Spinal cord (tissue), 10 donors: ENCODE measurements at places on chromosomes 5 and 9. TPM values are rescaled to one million over a fixed set of nuclear protein-coding genes. Genes with fewer than 3 reads are reported as not detected.
A peak's percentile ranks its signal among the peaks of the same experiment; 100 is the strongest.

- DNase-seq: no peak
Measured at GRCh38 chr9:83154087-83154736, 91.3 kb upstream of the RASEF start.

DNA sequence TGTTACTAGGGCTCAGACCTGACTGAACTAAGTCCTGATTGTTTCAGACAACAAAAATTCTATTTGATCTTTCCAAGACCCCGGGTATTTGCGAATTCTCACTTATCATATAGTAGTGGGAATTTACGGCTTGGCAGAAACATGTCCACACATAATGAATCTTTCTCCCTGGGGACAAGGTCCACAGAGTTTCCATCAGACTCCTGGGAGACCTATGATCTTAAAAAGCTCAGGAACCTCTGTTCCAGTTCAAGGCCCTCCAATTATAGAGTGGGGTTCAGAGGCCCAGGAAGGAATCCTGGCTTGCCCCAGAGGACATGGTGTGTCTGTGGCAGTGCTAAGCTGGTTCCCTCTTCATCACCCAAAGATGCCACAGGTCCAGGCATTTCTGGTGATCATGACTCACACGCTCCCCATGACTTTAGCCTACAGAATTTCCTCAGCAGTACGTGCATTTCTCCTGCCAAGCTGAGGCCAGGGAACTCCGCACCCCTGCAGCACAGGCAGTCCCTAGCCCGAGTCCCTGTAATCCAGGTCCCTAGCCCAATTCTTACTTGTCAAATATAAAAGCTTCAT lies 12.6 kb downstream of the RAPGEF1 start:
- no peak for DNase-seq

DNA sequence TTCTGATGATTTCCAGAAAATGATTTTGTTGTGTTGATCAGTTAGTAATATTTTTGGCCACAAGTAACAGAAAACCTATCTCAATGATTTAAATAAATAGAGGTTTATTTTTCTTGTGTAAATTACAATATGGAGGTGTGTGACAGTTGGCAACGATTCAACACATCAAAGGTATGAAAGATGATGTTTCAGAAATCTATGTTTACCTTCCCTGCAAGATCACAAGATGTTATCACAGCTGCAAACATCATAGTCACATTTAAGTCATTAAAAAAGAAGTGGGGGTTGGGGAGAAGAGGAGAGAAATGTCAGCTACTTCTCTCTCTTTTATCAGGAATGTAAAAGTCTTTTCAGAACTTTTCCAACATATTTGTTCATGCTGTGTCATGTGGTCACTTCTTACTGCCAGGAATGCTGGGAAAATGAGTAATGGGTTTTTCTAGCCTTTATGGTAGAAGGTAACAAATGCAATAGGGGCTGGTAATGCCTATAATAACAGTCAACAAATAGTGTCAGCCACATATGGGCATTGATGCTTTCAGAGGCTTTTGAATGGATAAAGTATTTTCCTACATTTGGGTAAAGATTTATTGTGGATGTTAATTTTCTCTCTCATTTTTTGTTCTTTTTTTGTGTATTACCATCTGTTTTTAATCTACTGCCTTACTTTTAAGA lies 742.7 kb downstream of the TLE1 start:
- DNase-seq: no peak

- no peak for DNase-seq
Measured at GRCh38 chr5:17619354-17619753, 9.2 kb downstream of the TAF11L12 start.

- DNase-seq: no peak
Measured at GRCh38 chr5:68381060-68381459, 165.5 kb downstream of the PIK3R1 start.

DNA sequence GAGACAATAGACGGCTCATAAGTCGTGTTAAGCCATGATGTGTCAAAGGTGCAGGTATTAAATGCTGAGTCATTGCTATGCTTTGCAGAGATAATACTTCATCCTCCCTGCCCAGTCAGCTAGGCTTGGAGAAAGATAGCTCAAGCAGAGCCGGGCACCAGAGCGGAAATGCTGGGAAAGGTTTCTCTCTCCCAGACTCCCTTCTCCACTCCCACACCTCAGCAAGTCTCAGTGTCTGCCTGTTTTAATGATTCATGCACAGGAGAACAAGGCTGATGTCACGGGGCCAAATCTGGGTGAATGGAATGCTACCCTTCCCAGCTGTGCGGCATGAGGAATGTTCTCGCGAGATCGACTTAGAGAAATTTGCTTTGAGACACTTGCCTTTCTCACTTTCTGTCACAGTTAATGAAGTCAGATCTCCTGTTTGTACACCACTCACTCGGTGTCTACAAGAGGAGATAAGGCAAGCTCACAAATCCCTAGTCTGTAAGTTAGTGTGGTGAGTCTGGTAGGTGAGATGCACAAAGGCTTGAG lies 204.4 kb downstream of the EFNA5 start:
- no peak for DNase-seq

DNA sequence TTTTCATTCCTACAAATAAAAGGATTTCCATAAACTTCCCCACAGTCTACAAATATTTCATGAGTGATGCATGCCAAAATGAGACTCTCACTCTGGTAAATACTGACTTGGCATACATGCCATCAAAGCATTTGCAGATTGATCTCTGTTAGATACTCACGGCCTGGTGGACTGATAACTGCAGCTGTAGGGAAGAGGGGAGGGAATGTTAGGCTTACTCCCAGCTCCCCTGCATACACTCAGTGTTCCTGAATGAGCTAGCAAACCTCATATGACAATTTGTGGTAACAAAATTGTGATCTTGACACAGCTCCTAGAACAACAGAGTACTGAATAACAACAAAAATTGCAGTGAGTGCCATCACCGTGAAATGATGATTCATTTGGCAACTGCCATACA lies 435.3 kb downstream of the NR2F1-AS1 start:
- DNase-seq: no peak

DNA sequence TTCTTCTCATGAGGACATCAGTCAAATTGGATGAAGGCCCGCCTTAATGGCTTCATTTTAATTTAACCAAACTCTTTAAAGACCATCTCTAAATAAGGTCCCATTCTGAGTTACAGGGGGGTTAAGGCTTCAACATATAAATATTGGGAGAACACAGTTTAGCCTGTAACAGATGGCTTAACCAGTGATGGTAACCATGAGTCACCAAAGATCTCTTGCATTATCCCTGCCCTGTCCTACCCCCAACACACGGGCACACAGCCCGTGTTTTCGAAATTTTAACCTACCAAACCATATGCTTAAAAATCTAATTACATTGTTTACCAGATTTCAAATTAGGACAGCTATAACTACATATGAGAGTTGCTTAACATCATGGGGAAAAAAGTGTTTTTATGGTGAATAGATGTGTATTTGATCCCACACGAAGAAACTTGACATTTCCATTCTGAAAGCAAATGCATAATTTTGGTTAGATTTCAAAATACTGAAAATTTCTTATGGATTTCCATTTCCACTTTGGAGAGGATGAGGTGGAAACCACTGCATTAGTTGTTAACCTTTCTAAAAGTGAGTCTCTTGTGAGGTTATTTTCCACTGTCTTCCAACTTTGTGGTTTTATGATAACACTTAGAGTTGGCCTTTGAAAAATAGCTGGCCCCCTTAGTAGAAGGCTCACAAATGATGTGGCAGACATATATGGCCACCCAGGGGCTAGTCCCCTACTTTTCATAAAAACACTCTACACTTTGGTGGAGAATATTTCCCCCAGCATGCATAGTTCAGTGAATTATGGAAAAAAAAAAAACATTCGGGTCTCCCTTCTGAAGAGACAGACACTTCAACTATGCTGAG lies 849.3 kb downstream of the TLE1 start:
- no peak for DNase-seq

DNA sequence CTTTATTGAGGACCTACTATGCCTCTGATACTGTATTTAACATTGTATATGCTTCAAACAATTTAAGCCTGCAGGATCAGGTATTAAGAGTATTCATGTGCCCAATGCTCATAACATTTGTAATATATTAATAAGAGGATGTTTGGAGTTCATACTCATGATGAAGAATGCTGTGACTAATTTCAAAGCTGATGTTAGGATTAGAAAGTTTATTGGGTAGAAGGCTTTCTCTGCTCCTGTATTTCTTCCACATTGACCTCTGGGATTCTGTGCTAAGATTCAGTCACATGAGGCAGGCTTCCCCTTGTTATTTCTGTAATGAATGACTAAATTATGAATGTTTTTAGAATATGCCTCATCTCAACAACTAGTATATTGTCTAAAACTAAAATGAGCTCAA lies 456.4 kb downstream of the NFIB start:
- no peak for DNase-seq

The CYSRT1 gene
- total RNA-seq: 0.94 TPM

DNA sequence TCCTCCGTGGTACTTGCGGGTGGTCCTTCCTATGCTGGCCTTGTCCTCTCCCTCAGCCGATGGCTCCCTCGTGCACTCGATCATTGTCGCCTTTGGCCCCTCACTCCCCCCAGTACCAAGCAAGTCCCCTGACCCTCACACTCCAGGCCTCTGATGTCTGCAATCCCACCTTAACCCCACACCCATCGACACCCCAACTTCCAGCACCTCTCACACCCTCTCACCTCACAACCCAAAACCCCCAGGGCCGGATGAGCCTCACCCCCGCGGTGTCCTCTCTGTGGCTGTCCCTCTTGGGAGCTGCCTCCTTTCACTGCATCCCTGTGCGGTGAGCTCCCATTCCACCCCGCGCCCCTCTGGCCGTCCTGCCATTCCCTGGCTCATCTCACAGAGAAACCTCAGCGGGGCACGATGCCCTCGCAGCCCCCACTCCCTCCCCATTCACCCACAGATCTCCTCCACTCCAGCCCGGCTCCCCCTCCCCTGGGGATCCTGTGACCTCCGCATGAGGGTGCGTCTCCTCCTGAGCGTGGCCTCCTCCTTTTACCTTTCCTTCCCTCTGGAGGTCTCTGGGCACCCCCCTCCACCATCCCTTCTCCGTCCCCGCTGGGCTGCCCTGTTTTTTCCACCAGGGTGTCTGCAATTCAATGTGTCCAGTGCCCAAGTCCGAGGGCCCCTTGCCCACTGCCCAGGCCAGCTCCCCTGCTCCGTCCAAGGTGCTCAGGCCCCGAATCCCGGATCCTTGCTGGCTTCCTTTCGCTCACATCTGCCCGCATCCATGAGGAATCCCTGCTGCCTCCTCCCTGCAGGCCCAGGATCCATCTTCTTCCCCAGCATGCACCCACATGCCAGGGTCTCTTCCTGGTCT lies 15.8 kb upstream of the RNU6ATAC start:
- no peak for DNase-seq

GRCh38 chr5:141003031-141003430 lies 36.8 kb downstream of the PCDHAC2 start:
- no peak for DNase-seq

DNA sequence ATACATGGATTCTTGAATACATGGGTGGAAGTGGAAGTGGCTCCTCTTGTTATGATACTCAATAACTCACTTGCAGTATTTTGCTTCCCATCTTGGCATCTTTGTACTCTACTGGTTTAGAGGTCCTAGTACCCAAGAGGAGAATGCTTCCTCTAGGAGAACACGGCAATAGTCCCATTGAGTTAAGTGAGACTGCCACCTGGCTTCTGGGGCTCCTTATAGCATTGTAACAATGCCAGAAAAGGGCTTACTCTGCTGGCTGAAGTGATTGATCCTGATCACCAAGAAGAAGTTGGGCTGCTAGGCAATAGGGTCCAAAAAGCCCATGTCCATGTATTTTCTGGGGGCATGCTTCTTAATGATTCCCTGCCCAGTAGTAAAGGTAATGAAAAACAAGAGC lies 627.6 kb upstream of the SGCD start:
- no peak for DNase-seq

The TAS2R1 gene
- total RNA-seq: 0.69 TPM

GRCh38 chr9:124007565-124008302 lies 3.8 kb upstream of the LHX2 start:
- peak; percentile 28 for DNase-seq

The BAAT gene
- 0.22 TPM for total RNA-seq

DNA sequence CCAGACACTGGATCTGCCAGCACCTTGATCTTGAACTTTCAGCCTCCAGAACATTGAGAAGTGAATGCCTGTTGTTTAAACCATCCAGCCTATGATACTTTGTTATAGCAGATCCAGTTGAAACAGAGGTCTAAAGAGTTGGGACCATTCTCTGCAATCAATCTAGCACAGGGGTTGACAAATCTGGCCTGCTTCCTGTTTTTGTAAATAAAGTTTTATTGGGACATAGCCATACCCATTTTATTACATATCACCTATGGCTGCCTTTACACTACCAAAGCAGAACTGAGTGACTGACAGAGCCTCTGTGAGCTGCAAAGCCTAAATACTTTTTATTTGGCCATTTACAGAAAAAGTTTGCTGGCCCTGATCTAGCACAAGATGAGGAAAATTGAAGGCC lies 62.0 kb downstream of the BARX1 start:
- no peak for DNase-seq

DNA sequence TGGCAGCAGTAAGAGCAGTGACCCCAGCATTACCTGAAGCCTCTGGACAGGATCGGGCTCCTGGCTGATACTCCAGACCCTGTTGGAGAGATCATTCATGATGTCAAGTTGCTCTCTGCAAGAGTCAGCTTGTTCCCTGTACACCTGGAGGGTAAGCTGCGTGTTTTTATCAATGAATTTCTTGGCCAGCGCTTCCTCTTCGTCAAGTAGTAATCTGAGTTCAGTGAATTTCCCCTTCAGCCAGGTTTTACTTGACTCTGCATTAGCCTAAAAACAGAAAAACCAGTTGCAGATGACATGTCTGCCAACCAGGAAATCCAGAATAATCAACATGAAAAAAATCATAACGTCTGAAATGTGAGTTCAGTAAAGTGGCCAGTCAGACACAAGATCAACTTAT lies 19.1 kb downstream of the TRIM14 start:
- DNase-seq: no peak

GRCh38 chr5:31682025-31682424 lies 43.1 kb downstream of the PDZD2 start:
- DNase-seq: no peak

GRCh38 chr9:104350541-104350940 lies 153.5 kb upstream of the OR13F1 start:
- no peak for DNase-seq

The IFNA21 gene
- total RNA-seq: not detected

GRCh38 chr9:120932086-120932823 lies 5.7 kb upstream of the TRAF1 start:
- DNase-seq: no peak

GRCh38 chr9:129434187-129434586 lies 186.7 kb downstream of the C9orf50 start:
- no peak for DNase-seq

The DRD1 gene
- total RNA-seq: 2.3 TPM

GRCh38 chr9:135608294-135608998 lies 30.9 kb downstream of the GLT6D1 start:
- DNase-seq: no peak

The C1QTNF2 gene
- total RNA-seq: 6.2 TPM

GRCh38 chr5:171431251-171431777 lies 11.9 kb downstream of the FGF18 start:
- no peak for DNase-seq

The CCDC152 gene
- total RNA-seq: 13.8 TPM

The MEIKIN gene
- total RNA-seq: 0.17 TPM

The HRH2 gene
- total RNA-seq: 3.3 TPM

The CCDC171 gene
- 28.3 TPM for total RNA-seq
